ENCODE measurements at places on chromosomes 11 and 22.

GRCh38 chr22:28989035-28989464 is 72.6 kb downstream of the C22orf31 start:
- DNase-seq = no peak

DNA sequence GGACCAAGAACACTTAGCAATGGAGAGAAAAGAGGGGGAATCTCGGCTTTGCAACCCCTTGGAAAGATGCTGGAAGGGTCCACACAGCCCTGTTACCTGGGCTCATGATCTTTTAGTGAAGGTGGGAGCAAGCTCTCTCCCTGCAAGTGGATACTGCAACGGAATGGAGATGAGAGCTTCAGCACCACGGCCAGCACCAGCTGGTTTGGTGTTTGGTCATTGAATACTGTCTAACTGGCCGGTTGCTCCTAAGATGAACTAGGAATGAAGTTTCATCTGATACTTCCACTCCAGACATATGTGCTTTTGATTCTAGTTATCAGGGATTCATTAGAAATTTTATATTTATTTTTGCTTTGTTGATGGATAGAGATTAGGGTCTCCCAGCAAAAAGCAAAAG is 16.3 kb downstream of the HTR3A start:
- no peak for DNase-seq

DNA sequence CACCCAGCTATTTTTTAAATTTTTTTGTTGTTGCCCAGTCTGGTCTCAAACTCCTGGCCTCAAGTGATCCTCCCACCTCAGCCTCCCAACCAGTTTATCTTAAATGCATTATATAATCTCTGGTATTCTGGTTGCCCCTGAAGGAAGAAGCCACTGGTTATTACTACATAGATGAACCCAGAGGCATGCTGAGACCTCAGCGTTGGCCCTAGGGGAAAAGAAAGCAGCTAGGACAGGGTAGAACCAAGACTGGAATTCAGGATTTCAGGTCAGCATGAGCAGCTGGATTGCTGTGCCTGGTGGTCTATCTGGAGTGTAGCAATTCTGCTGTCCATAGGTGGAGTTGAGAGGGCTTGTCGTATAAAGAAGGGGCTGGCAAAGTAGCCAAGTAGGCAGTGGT is 67.2 kb downstream of the PARVA start:
- no peak for DNase-seq

DNA sequence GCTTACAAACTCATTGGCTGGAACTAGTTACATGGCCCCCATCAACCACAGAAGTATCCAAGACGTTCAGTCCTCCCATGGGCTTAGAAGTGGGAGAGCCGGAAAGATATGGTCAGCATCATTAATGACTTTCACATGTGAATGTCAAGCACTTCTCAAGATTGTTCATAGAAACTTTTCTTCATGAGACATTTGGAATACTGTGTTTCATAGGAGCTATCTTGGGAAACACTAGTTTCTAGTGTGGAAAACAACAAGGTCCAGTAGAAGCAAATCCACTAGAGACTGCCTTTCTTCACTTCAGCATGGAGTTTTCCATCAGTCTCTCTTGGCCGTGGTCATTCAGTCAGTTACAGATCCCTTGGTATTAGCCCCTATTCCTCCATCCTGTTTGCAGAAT is 160.9 kb downstream of the C11orf91 start:
- DNase-seq = no peak

DNA sequence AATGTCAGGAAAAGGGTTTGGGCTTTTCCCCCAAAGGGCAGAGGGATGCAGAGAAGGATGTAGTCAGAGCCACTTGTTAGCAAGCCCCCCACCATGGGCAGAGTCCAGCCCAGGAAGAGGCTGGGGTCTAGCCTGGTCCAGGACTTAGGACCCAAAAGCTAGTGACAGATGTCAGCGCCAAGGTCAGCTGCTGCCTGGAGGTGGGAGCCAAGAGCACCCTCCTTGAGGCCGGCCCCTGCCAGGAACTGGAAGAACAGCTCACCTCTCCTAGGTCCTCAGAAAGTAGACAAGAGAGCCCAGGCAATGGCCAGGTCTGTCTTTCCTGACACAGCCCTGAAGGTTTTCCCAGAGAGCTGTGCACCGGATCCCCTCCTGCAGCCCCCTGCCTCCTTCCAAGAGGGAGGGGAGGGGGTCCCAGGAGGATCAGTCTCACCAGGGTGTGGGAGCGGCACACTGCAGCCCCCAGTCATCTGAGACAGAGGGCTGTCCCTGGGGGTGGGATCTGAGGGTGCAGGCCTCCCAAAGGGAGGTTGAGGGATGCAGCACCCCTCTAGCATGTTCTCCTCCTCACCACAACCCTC is 14.6 kb upstream of the ARHGEF17 start:
- DNase-seq = no peak

GRCh38 chr11:27386181-27386845 is 23.3 kb upstream of the CCDC34 start:
- no peak for DNase-seq

- no peak for DNase-seq
Measured at GRCh38 chr22:48900626-48901025, 927.0 kb downstream of the BRD1 start.

GRCh38 chr22:39833093-39833492 is 60.5 kb downstream of the ENTHD1 start:
- no peak for DNase-seq

DNA sequence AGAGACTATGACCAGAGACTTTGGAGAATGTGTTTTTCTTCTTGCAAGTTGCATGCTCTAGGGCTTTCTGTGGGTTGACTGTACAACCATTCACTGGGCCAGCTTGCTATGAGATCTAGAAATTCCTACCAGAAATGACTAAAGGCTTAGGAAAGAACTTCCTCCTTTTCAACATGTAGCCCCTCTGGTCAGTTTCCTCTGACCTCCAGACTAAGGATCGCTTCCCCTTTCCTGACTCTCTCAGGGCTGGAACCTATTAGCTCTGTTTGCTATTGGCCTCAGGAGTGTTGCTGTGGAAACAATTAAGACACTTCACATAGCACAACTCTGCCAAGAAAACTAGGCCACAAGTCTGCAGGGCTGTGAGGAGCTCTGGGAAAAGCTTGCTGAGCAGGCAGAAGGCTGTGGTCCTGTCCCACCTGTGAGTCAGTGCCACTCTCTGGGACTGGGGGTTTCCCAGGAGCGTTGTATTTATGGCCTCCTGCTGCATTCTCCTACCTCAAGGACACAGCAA is 10.7 kb downstream of the CRY2 start:
- no peak for DNase-seq

GRCh38 chr11:75560644-75561043 is 1.4 kb upstream of the SERPINH1 start:
- no peak for DNase-seq

DNA sequence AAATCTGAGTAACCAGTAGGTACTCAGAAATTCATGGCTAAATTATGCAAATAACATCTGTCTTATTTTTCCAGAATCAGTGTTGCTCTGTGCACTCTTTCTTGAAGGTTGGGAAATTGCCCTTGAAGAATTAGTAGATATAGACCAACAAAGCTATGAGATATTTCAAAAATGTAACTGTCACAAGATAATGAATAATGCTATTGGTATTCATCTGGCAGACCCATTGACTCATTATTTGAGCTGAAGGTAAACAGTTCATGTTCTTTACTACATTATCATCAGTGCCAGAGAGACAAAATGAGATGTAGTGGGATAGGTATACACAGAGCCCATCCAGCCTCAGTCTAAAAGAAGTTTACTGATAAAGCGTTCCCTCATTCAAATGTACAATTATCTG is 274.7 kb downstream of the CASP12 start:
- DNase-seq = no peak

- no peak for DNase-seq
Measured at GRCh38 chr22:24593836-24594568, 1.1 kb upstream of the LRRC75B start.
